Fibroblast of skin of left biceps (primary cell): ENCODE measurements at places on chromosomes 12 and 14.

DNA sequence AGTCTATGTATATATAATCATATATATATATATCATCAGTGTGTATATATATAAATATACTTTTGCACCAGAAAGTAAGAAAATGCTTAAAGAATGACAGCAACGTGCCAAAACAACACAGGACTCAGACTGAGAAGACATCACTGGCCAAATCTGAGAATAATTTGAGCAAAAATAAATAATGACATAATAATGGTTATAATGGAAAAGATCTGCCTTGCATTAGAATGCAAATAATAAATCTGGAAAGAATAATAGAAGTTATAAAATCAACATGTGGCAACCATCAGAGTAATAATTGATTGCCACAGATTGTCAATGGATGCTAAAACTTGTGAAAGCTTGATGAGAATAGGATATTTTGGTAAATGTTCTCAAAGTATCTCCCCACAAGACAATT lies 61.5 kb upstream of the PLEKHG7 start:
- no peak for DNase-seq

DNA sequence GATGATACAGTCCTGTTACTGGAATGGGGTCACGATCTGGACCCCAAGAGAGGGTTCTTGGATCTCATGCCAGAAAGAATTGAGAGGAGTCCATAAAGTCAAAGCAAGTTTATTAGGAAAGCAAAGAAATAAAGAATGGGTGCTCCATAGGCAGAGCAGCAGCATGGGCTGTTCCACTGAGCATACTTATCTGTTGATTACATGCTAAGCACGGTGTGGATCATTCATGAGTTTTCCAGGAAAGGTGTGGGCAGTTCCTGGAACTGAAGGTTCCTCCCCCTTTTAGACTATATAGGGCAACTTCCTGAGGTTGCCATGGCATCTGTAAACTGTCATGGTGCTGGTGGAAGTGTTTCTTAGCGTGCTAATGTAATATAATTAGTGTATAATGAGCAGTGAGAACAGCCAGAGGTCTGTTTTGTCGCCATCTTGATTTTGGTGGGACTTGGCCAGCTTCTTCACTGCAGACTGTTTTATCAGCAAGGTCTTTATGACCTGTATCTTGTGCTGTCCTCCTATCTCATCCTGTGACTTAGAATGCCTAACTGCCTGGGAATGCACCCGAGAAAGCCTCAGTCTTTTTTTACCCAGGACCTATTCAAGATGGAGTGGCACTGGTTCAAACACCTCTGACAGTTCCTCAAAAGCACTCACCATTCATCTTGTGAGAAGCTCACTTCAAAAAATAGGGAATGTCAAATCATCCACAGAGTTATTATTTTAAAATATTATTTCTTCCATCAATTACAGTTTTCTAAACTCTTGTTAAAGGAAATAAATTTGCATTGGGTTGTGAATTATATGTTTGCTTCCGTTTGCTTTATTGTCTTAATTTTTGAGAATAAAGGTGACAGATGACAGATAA lies 1358.8 kb upstream of the TMEM132C start:
- DNase-seq, result no peak

- DNase-seq, result no peak
Measured at GRCh38 chr14:99883866-99884650, 90.8 kb downstream of the EML1 start.

GRCh38 chr14:20707622-20708021 lies 19.1 kb downstream of the ANG start:
- no peak for DNase-seq

DNA sequence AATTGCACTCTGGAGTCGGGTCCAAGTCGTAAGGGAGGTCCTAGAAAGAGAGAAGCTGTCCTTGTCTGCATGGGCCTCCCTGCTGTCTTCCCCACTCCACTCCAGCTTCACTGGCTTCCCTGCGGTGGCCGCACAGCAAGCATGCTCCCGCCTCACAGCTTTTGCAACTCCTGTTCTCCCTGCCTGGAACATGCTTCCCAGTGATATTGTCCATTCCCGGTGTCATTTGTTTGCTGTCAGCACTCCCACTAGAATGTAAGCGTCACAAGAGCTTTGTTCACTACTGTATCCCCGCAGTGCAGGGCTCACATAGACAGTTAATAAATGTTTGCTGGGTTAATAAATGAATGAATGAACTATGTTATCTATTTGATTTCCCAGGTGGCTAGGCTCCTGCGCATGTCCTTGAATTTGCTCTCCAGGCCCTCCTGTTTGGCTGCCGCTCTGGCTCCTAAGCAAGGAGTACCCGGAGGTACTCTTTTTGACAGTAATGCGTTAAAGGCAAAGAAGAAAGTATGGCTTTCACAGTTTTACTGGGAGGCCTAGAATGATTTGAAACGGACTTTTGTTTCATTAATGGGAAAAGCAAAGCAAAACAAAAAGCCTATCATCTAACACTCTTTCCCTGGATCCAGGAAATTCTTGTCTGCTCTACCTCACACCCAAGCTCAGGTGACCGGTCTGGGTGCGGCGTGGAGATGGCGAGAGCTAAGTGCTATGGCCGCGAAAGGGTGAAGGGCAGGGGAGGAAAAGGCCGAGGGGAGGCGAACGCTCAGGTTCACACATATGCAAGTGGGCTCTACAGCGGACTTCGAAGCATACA lies 6.2 kb upstream of the SLC7A7 start:
- no peak for DNase-seq

- DNase-seq, result no peak
Measured at GRCh38 chr14:56147986-56148901, 30.0 kb downstream of the PELI2 start.

DNA sequence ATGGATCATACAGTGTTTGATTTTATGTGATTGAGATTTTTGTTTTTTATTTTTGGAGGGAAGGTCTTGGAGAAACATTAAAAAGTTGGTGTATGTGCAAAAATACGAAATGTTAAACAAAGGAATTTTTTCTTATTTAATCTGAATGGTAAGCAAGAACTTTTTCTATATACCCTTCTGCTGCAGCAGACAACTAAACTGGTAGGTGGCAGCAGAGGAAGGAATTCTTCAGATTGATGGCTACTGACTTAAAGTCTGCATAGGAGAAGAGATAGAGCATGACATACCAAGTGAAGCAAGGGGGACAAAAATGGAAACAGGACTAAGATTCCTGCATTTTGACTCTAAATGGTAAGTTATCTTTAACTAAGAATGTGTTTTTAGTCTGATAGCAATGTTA lies 42.0 kb upstream of the A2ML1 start:
- DNase-seq, result peak; percentile 4

DNA sequence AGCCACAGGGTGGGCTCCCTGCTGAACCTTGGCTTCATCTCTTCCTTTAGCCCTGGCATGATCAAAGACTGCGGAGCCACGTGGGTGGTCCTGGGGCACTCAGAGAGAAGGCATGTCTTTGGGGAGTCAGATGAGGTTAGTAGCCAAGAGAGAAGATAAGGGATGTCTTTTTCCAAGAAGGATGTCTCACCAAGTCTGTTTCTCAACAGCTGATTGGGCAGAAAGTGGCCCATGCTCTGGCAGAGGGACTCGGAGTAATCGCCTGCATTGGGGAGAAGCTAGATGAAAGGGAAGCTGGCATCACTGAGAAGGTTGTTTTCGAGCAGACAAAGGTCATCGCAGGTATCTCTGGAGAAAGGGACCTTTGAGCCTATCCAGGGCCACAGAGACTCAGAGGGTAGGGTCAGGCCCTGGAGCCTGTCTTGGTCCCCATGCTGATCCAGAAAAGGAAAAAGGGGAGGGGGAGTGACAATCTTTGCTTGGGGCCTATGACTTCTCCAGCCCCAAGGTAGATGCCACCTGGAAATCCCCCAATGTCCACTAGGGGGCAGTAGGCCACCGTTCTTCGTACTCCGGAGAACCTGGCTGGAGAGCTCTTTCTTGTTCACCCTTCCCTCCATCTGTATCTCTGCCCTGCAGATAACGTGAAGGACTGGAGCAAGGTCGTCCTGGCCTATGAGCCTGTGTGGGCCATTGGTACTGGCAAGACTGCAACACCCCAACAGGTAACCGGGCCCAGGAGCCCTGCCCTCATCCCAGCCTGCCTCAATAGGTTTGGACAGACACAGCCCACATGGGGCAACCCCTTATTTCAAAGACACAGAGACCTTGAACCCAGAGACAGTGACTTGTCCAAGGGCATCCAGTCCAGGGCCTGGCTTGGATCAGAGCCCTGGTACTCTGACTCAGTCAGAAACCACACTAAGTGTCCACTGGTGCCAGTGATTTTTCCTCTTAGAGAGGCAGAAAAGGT lies 2.0 kb downstream of the TPI1 start:
- no peak for DNase-seq

DNA sequence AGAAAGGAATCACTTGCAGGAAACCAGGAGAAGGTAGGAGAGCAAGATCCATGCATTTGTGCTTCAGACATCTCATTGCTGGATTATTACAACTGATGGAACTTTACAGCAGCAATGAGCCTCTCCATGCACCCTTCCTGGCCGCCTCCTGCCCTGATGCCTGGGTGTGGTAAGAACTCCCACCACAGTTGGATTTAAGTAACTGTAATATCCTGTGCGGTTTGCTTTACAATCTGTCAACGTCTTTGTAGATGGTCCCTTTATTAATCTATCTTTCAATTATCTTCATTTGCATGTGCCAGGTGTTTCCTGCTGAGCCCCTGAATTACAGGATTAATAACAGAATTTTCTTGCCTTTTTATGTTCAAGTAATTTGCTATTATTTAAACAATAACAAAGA lies 1300.5 kb upstream of the TMEM132C start:
- DNase-seq, result no peak

DNA sequence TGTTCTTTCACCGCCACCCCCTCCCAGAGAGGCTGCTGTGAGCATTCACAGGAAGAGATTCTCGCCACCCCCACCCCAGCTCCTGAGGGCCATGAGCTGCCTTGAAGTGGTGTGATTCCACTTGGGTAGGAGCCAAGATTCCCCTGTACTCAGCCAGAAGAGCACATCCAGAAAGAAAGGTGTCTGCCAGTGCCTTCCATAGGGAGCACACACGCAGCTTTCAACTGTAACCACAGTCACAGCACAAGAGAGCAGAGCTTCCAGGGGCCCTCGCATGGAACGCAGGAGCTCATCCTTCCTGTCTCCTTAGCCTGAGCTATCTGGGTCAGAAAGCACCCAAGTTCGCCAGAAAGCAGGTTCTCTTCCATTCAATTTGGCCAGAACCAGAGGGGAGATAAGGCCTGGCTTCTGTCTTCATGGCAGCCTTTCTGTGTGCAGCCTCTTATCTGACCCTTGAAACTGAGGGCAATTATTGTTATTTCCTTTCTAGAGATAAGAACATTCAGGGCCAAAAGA lies 66.6 kb upstream of the SCN8A start:
- DNase-seq, result no peak

GRCh38 chr12:12378616-12379015 lies 21.7 kb downstream of the BORCS5 start:
- no peak for DNase-seq
